ENCODE measurements at places on chromosomes 16 and 17.

- DNase-seq: no peak
Observed at GRCh38 chr16:61370564-61370963, 665.7 kb downstream of the CDH8 start.

GRCh38 chr17:73293031-73293430 is 18.8 kb downstream of the CDC42EP4 start:
- DNase-seq: no peak

- DNase-seq: peak; percentile 60
Observed at GRCh38 chr16:75116081-75116910, at the start of gene LDHD. Gene LDHD (minus strand): TSS chr16:75116780. CDS start chr16:75116720, 60 bp downstream.

DNA sequence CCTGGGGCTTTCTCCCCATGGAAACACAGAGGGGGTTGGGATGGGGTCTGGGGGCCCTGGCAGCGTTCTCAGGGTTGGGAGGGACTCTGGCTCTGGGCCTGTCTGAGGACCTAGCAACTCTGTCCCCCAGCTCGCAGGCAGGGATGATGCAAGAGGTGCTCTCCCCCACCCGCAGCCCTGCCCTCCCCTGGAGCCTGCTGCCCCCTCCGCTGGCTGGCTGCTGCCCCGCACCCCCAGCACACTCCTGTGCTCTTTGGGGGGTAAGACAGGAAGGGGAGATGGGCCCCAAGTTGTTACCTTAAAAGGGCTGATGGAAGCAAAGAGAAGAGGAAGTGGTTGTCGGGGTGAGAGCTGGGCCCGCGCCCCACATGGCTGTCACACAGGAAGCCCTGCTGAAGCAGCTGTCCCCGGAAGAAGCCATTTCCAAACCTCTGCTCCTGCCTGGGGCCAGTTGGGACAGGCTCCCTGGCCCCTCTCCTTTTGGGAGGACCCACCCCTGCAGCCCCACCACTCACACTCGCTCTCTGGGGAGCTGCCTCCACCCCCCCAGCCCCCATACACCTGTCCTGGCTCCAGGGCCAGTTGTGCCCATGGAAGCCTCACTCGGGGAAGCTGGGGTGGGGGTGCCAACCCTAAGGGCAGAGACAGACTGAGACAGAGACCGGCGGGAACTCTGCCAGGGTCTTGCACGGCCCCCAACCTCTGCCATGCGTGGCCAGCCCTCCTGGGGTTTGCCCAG is 2.5 kb downstream of the CORO1A start:
- DNase-seq: no peak

- DNase-seq: peak; percentile 49
Observed at GRCh38 chr17:48513097-48513496, 17.7 kb downstream of the HOXB1 start.

DNA sequence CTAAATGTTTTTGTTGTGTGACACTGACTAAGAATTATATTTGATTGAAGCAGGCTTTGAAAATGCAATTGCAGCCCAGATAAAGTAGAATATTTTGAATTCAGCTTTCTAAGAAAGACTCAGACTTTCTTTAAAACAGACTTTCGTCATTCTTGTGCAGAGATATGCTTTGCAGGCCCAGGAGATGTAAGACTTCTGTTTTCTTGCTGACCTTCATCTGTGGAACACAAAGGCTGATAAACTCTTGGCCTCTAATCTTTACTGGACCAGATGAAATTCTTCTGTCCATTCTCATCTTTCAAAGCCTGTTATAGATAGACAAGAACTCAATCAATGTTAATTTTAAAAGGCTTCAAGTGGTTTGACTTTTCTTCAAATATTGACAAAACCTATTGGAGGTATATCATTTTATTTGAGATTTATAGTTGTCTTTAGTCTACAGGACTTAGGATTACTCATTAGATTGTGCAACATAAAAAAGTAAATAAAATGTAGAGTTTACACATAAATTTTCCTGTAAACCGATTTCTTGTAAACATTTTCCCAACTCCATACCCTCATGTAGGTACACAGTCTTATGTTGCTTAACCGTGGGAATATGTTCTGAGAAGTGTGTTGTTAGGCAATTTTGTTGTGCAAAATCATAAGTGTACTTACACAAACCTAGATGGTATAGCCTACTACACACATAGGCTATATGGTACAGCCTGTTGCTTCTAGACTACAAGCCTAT is 94.2 kb downstream of the MAP2K4 start:
- DNase-seq: no peak

DNA sequence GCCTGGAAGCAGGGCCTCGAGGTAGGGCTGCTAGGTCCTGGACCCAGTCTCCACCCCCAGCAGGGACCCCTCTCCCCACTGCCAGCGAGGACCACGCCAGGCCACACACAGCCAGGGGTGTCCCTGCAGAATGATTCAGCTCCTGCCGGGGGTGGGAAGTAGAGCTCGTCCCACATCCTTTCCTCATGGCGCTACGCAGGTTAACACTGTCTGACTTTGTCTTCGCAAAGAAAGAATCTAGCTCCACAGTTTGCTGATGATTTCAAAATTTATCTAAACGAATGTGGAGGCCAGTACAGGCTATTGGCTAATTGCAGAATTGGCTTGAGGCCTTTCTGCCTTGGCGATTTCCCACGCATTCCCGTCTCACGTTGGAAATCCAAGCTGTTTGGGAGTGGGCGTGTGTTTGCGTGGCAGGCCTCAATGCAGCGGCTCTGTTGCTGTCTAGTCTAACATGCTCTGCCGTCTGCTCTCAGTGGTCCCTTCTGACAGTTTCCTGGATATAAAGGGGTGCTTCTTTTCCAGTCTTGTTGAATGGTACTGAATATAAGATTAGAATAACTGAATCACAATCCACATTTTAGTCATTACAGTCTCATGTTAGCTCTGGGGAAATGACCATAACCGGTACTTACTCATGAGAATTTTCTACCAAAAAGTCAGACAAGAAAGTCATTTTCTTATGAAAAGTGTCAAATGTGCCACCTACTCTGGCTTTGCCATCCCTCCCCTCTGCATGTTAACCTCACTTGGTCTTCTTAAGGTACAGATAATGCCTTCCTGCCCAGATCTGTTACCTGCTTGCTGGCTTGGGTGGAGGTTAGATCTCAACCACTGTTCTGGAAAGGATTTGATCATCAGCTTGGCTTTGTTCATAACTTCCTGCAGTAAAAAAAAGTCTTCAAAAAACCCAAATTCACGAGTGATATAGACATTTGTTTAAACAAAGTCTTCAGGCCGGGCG is 252.4 kb downstream of the NTN1 start:
- no peak for DNase-seq
